Central memory CD8-positive, alpha-beta T cell (primary cell): ENCODE measurements at places on chromosomes 13 and 19.

GRCh38 chr13:113882267-113882630, 18.4 kb upstream of the GAS6 start:
- peaks cover 11% of the 10 kb centered on the region for H3K36me3 ChIP-seq
- H3K4me3 ChIP-seq, result no peak overlapping the region
- no peak overlapping the region for H3K27ac ChIP-seq
- peak; percentile 10 for DNase-seq
- peaks cover 59% of the 10 kb centered on the region for H3K27me3 ChIP-seq

GRCh38 chr19:12983091-12983490, 12.2 kb upstream of the NFIX start:
- peaks cover 9% of the 10 kb centered on the region for H3K4me1 ChIP-seq
- peaks cover 4% of the 10 kb centered on the region for H3K36me3 ChIP-seq
- H3K27ac ChIP-seq, result no peak overlapping the region
- no peak for DNase-seq

- H3K27ac ChIP-seq, result no peak overlapping the region
- no peak for DNase-seq
- no peaks in the 10 kb centered on the region for H3K36me3 ChIP-seq
- H3K4me1 ChIP-seq, result no peaks in the 10 kb centered on the region
- no peaks in the 10 kb centered on the region for H3K27me3 ChIP-seq
Observed at GRCh38 chr13:85509512-85509911, 289.7 kb downstream of the SLITRK6 start.

DNA sequence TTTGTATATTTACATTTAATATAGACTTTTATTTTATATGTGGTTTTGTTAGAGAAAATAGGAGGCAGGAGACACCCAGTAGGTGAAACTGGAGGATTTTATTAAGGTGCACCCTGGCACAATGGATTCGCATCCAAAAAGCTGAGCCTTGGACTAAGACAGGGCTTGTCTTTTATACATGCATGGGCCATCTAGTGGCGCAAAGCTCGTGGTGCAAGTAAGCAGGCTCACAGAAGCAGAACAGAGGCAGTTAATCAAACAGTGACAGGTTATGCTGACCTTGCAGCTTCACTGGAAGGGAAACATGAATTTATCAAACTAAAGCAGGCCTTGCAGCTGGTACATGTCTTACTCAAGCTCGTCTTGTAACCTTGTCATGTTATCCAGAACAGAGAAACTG, 58.8 kb upstream of the ZNF681 start:
- no peak overlapping the region for H3K4me3 ChIP-seq
- H3K4me1 ChIP-seq, result no peaks in the 10 kb centered on the region
- no peaks in the 10 kb centered on the region for H3K27me3 ChIP-seq
- H3K36me3 ChIP-seq, result no peaks in the 10 kb centered on the region

GRCh38 chr19:3374369-3375112, 8.2 kb downstream of the NFIC start:
- H3K36me3 ChIP-seq, result peaks cover 4% of the 10 kb centered on the region
- no peak for DNase-seq
- no peak overlapping the region for H3K4me3 ChIP-seq
- H3K27ac ChIP-seq, result no peak overlapping the region

GRCh38 chr13:94664889-94665288, 47.5 kb downstream of the SOX21 start:
- no peaks in the 10 kb centered on the region for H3K4me1 ChIP-seq
- no peak overlapping the region for H3K27ac ChIP-seq
- H3K27me3 ChIP-seq, result peaks cover 64% of the 10 kb centered on the region
- no peak for DNase-seq
- no peak overlapping the region for H3K4me3 ChIP-seq

- no peak overlapping the region for H3K27ac ChIP-seq
- H3K4me3 ChIP-seq, result no peak overlapping the region
- peaks cover 11% of the 10 kb centered on the region for H3K36me3 ChIP-seq
- no peak for DNase-seq
- no peaks in the 10 kb centered on the region for H3K27me3 ChIP-seq
- H3K4me1 ChIP-seq, result peaks cover 6% of the 10 kb centered on the region
Observed at GRCh38 chr13:39684531-39685137, 29.2 kb downstream of the COG6 start.

GRCh38 chr13:105979131-105980011, 556.1 kb downstream of the EFNB2 start:
- no peaks in the 10 kb centered on the region for H3K27me3 ChIP-seq
- DNase-seq, result no peak
- H3K36me3 ChIP-seq, result no peaks in the 10 kb centered on the region
- H3K4me3 ChIP-seq, result no peak overlapping the region
- no peak overlapping the region for H3K27ac ChIP-seq

DNA sequence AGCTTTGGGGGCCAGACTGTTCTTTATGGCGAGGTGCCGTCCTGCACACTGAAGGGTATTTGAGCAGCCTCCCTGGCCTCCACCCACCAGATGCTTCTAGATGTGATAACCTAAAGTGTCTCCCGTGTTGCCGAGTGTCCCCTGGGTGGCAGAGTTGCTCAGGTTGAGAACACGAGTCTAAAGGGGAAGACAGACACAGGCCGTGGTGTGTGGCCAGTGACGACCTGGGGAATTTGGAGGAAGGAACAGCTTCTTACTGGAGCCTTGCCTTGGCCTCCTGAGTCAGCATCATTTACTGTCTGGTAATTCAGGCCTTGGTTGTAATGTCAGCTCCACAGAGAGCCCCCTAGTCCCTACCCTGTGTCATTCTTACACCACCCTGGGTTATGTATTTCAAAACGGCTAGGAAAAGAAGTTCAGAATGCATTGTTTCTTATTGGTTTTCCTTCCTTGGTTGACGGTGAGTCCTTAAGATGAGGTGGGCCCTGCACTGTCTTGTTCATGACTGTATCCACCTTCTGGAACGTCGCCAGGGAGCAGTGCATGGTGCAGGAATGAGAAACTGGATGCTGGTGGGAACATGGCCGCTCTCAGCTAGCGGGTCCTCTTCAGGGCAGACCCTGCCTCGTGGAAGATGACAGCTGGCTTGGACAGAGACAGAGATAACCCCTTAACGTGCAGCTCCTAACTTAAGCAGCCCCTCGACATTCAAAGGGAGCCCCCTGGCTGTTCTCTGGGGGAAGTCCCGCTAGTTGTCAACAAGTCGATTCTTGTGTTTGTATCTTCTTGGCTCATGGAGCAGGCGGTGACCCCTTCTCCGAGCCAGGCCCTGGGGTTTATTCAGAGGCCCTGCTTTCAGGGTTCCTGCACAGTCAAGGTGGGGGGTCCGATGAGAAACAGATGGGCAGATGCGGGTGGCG, 7.2 kb downstream of the SIN3B start:
- peaks cover 22% of the 10 kb centered on the region for H3K4me1 ChIP-seq
- H3K36me3 ChIP-seq, result peaks cover 32% of the 10 kb centered on the region
- no peak for DNase-seq
- H3K27me3 ChIP-seq, result no peaks in the 10 kb centered on the region
- H3K27ac ChIP-seq, result no peak overlapping the region

DNA sequence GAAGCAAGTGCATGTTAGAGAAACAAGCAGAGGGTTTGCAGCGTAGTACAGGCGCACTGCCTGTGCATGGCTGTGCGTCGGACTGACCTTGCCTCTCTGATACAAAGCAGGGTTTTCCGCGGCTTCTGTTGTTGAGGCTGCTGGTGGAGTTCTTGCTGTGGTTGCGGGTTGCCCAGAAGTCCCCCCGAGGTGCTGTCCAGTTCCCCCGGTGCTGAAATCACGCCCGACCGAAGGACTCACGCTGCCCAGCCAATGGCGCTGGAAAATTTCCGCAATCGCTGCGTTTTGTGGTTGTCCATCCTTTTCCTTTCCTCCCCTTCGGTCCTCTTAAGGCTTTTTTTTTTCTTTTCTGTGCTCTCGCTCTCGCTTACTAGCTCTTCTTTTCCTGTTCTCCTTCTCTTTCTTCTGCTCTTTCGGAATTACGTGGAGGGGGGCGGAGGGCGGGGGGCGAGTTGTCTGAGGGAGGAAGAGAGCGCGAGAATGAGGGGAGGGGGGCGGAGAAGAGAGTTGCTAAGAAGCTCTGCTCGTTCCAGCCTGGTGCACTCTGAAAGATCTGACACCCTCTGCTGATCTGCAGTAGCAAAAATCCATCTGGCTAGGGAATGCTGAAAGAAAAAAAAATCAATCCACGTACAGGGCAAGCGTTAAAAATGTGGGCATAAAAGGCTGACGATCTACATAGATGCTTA, at the start of gene SLITRK1:
TSS of gene SLITRK1 (minus strand) at position 558 of the 689 bp plus-strand sequence. CDS start 967 bp downstream, outside the sequence.
- no peak within 1 kb of the TSS for H3K4me3 ChIP-seq
- no peak for DNase-seq
- H3K36me3 ChIP-seq, result peaks cover 2% of the 10 kb centered on the region
- H3K27ac ChIP-seq, result no peak within 1 kb of the TSS
- H3K27me3 ChIP-seq, result peaks cover 68% of the 10 kb centered on the region
- no peaks in the 10 kb centered on the region for H3K4me1 ChIP-seq

DNA sequence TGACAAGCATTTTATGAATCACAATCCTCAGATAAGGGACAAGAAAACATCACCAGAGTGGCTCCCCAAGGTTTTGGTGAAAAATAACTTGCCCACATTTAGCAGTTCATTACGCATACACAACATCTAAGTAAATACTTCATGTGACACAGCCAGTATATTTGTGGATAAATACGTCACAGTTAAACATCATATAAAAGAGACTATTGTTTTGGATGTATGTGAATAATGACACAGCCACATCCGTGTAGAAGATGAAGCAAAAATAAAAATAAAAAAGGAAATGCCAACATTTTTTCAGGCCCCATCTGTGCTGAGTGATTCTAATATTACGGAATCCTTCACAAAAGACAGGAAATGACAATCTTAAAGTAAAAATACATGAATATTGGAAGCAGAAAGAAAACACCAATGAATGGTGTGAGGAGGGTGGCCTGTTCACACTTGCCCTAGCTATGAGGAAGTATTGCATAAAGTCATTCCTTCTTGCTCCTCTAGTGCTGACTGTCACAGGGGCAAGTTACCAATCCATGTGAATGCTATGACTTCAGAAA, 457.1 kb downstream of the KLF12 start:
- H3K4me1 ChIP-seq, result no peaks in the 10 kb centered on the region
- no peak overlapping the region for H3K4me3 ChIP-seq
- DNase-seq, result no peak

GRCh38 chr13:107216046-107216755, 648.3 kb upstream of the ARGLU1 start:
- no peaks in the 10 kb centered on the region for H3K36me3 ChIP-seq
- H3K27ac ChIP-seq, result no peak overlapping the region
- H3K27me3 ChIP-seq, result no peaks in the 10 kb centered on the region

DNA sequence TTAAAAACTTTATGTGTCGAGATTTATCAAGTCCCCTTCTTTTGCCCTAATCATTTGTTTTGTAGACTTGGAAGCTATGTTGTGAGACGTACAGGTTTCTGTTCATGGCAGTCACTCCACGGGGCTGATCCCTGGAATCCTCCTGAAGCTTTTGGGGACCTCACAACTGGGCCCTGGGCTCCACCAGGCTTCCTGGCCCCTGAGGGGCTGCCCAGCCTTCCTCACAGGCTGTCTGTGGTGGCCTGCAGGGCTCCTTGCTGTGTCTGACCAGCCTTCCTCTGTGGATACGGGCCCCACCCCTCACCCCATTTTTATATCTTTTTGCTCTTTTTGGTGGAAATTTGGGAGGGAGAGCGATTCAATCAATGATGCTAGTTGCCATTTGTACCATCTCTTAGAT, 38.1 kb downstream of the CHST8 start:
- H3K27ac ChIP-seq, result no peak overlapping the region
- no peak for DNase-seq
- H3K36me3 ChIP-seq, result peaks cover 1% of the 10 kb centered on the region
- H3K4me3 ChIP-seq, result no peak overlapping the region
- no peaks in the 10 kb centered on the region for H3K4me1 ChIP-seq

DNA sequence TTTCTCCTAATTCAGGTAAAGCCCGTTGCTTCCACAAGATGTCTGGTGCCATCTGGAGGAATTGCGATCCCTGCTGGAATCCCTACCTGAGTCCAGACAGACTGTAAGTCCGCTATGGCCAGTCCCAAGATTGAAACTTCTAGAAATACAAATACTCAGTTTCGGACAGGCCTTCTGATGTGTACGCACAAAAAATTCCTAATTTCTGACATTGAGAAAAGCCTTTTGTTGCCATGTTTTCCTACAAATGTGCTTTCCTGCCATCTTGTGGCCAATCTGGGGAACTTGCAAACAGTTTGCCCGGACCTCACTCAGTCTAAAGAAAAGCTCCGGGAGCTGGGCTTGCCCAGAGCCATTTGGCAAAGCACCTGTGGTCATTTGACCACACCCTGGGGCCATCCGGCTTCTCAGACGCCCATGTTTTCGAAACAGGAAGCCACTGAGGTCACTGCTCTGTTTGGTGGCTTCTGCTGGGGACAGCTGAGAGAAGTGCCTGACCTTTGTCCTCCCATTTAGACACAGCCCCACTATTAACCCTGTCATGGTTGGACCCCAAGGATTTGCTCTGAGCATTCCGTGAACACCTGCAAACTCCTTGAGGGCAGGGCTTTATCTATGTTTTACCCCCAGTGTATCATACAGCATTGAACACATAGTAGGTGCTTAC, 79.4 kb downstream of the SLC15A1 start:
- H3K4me1 ChIP-seq, result no peaks in the 10 kb centered on the region
- no peak overlapping the region for H3K4me3 ChIP-seq
- H3K27ac ChIP-seq, result no peak overlapping the region
- no peaks in the 10 kb centered on the region for H3K36me3 ChIP-seq
- peak; percentile 23 for DNase-seq

GRCh38 chr19:51431124-51431523, 13.7 kb upstream of the SIGLEC10 start:
- no peak overlapping the region for H3K4me3 ChIP-seq
- no peaks in the 10 kb centered on the region for H3K4me1 ChIP-seq
- peaks cover 15% of the 10 kb centered on the region for H3K27me3 ChIP-seq
- DNase-seq, result no peak
- H3K36me3 ChIP-seq, result no peaks in the 10 kb centered on the region

GRCh38 chr19:33646306-33646705, 24.6 kb downstream of the CHST8 start:
- no peaks in the 10 kb centered on the region for H3K36me3 ChIP-seq
- H3K27ac ChIP-seq, result no peak overlapping the region
- no peaks in the 10 kb centered on the region for H3K4me1 ChIP-seq
- no peak overlapping the region for H3K4me3 ChIP-seq
- H3K27me3 ChIP-seq, result peaks cover under 1% of the 10 kb centered on the region

GRCh38 chr19:46648961-46649960, 11.7 kb downstream of the DACT3 start:
- no peaks in the 10 kb centered on the region for H3K36me3 ChIP-seq
- H3K27ac ChIP-seq, result no peak overlapping the region
- DNase-seq, result no peak
- H3K27me3 ChIP-seq, result peaks cover 81% of the 10 kb centered on the region

- DNase-seq, result no peak
- H3K4me3 ChIP-seq, result peak overlapping the region; percentile 99
- H3K36me3 ChIP-seq, result peaks cover 46% of the 10 kb centered on the region
- H3K27ac ChIP-seq, result peak overlapping the region; percentile 96
- H3K27me3 ChIP-seq, result no peaks in the 10 kb centered on the region
Observed at GRCh38 chr19:48332351-48332661, 7.0 kb downstream of the EMP3 start.

GRCh38 chr13:22848539-22849052, 332.2 kb upstream of the SGCG start:
- no peaks in the 10 kb centered on the region for H3K27me3 ChIP-seq
- H3K27ac ChIP-seq, result no peak overlapping the region
- H3K4me3 ChIP-seq, result no peak overlapping the region
- no peaks in the 10 kb centered on the region for H3K36me3 ChIP-seq
